ENCODE measurements at places on chromosomes 6 and 20. TPM values are rescaled to one million over a fixed set of nuclear protein-coding genes. Genes with fewer than 3 reads are reported as not detected.

Gene PACSIN1
- total RNA-seq, result not detected

Gene F13A1
- total RNA-seq, result not detected

Gene C2
- total RNA-seq, result 10.4 TPM

Gene CCM2L
- not detected for total RNA-seq

Gene MCUR1
- 7.4 TPM for total RNA-seq

Gene KCNQ2
- total RNA-seq, result not detected

Gene RSPO4
- not detected for total RNA-seq

Gene PPIL1
- total RNA-seq, result 9.1 TPM

Gene FAM83C
- total RNA-seq, result not detected

Gene FAXC
- under 0.01 TPM for total RNA-seq

Gene ELOVL2
- 4.1 TPM for total RNA-seq

Gene CST7
- total RNA-seq, result not detected

Gene SLC4A11
- total RNA-seq, result 1.5 TPM

Gene FILIP1
- total RNA-seq, result 1.1 TPM

Gene COL19A1
- total RNA-seq, result not detected

All from cardiac ventricle fibroblast (primary cell).